ENCODE measurements at places on chromosomes 5 and 9.
A peak's percentile ranks its signal among the peaks of the same experiment; 100 is the strongest.

DNA sequence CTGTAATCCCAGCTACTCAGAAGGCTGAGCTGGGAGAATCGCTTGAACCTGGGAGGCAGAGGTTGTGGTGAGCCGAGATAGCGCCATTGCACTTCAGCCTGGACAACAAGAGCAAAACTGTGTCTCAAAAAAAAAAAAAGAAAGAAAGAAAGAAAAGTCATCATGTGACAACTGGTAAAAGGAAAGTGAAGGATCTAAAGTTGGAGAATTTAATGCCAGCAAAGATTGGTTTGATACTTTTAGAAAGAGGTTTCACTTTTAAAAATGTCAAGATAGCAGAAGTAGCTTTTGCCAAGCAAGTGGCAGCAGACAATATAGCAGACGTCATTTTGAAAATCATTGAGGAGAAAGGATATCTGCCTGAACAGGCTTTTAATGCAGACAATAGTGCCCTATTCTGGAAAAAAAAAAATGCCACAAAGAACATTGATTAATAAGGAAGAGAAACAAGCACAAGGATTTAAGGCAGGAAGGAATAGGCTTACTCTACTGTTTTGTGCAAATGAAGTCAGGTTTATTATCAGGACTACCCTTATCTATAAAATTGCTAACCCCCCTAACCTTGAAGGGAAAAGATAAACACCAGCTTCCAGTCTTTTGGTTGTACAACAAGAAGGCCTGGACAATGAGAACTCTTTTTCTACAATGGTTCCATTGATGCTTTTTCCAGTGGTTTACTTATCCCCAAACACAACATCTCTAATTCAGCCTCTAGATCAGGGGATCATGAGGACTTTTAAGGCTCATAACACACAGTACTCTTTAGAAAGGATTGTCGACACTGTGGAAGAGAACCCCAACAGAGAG is 12.0 kb downstream of the PKD2L2 start:
- no peak for DNase-seq

DNA sequence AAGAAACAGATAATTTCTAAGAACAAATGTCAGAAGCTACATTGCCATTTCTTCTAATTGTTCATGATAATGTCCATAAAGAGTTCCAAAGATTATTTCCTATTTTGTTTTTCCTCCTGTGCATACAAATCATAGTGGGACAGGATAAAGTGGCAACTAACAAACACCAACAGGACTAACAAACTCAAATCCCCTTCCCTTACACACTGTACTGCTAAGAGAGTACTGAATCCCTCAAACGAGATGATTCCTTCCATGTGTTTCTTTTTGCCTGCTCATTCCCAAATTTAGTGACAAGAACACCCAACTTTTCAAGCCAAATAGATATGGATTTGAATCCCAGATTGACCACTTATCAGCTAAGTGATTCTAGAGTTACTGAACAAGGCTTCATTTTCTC is 15.2 kb downstream of the STRBP start:
- no peak for DNase-seq

GRCh38 chr5:39064450-39064849 is 9.7 kb downstream of the RICTOR start:
- DNase-seq, result no peak

GRCh38 chr9:35258660-35259474 is 97.1 kb downstream of the UNC13B start:
- DNase-seq, result peak; percentile 63

GRCh38 chr9:27566118-27566517 is 7.2 kb downstream of the C9orf72 start:
- DNase-seq, result no peak

GRCh38 chr5:68251804-68252522 is 36.4 kb downstream of the PIK3R1 start:
- peak; percentile 51 for DNase-seq

- no peak for DNase-seq
These were observed 169.6 kb upstream of the ADRA1B start for GRCh38 chr5:159746707-159747106.

GRCh38 chr5:52876456-52876855 is 88.7 kb downstream of the ITGA1 start:
- no peak for DNase-seq

GRCh38 chr5:86757824-86758223 is 140.1 kb downstream of the COX7C start:
- no peak for DNase-seq

DNA sequence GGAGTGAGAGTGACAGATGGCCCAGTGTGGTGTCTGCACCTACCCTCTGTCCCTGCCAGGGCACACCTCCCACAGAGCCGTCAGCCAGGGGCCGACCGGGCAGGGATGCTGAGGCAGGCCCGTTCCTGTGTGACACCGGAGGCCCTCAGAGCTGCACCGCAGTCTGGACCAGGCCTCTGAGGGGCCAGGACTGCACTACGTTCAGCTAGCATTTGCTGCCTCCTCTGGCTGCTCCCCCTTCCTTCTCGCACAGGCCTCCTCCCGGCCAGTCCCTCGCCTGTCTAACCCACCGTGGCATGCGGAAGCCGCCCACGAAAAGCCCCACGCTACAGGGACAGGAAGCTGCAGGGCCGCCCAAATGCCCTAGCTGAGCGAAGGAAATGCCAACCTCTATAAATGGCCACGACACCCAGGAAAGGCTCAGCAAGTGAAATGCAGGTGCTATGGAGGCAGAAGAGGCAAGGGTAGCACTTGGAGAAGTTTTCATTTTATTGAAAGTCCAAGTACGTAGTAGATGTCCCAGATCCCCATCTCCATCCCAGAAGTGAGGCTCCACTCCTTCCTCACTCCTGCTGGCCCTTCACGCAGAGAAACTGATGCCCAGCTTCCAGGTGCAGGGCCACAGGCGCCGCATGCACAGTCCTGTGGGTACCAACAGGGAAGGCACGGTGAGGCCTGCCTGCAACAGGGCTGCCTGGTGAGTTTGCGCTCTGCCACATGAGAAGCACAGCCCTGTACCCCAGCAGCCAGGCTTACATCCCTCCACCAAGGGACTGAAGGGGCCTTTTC is 38.7 kb downstream of the MAPK9 start:
- no peak for DNase-seq

DNA sequence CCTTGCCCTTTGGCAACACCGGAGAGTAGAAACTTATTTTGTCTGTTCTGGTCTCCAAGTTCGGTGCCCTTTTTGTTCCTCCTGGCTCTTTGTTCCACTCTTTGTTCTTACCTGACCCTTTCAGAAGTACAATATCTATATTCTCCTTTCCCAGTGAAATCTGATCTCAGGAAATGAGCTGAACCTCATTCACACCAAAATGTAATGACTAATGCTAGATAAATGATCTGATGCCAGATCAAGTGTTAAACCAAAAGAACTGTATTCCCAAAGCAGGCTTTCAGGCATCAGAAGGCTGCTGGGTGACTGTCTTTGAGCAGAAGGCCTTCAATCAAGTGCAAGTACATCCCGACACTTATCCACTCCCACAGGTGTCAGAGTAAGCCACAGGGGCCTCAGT is 156.4 kb downstream of the SPOCK1 start:
- no peak for DNase-seq

- DNase-seq, result no peak
These were observed 653.6 kb upstream of the ITGA1 start for GRCh38 chr5:52134013-52134650.

- no peak for DNase-seq
These were observed 24.7 kb upstream of the RANBP6 start for GRCh38 chr9:6040077-6040476.

DNA sequence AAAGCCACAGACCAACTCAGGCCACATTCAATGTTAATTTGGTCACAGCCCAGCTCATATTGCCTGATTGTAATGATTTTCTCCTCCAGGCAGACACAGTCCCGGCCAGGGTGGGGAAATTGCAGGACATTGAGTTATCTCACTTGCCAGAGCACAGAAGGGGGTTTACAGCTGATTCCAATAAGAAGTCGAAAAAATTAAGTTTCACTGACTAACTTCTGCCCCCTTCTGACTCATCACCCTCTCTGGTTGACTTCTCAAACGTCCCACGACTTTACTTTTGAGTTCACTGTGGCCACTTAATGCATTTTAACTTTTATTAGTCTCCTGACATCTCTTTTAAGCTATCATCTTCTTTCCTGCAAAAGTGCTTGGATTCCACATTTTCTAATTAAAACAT is 321.4 kb upstream of the WWC1 start:
- no peak for DNase-seq

GRCh38 chr9:78515108-78515507 is 218.2 kb downstream of the PSAT1 start:
- no peak for DNase-seq

DNA sequence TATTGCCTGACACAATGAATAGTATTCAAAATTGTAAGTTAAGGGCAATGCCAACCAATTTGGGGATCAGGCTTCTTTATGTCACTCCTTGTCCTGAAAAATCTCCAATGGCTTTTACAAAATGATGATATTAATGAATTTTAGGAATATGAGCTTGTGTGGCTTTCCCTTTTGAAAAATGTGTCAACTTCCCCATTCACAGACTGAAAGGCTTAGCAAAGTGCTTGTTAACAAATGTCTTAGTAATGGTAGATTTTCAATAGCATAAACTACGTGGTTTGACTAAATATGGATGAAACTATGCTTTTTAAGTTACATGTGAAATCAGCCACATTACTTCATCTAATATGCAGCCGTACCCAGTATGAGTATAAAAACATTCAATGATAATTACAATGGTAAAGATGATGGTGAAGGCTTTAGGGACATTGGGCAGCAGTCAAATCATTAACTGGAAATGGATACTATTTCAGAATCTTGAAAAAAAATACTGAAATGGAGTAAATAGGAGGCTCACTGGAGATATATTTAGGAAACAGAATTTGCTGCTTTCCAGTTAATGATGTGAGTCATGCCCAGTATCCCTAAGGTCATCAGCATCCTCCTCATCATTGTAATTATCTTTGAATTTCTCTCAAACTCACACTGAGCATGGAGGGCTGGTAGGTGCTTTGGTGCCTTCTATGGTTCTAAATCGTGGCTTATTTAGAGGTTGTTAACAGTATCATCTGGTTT is 113.3 kb upstream of the ZNF608 start:
- no peak for DNase-seq

GRCh38 chr9:87497604-87498045 is at the start of gene DAPK1:
TSS of gene DAPK1 (plus strand) at chr9:87497867. CDS start at chr9:87499078, 1,211 bp downstream.
- no peak for DNase-seq

GRCh38 chr5:57887851-57888621 is 405.4 kb upstream of the ACTBL2 start:
- no peak for DNase-seq

- DNase-seq, result no peak
These were observed 60.2 kb downstream of the SMIM23 start for GRCh38 chr5:171845857-171846256.

DNA sequence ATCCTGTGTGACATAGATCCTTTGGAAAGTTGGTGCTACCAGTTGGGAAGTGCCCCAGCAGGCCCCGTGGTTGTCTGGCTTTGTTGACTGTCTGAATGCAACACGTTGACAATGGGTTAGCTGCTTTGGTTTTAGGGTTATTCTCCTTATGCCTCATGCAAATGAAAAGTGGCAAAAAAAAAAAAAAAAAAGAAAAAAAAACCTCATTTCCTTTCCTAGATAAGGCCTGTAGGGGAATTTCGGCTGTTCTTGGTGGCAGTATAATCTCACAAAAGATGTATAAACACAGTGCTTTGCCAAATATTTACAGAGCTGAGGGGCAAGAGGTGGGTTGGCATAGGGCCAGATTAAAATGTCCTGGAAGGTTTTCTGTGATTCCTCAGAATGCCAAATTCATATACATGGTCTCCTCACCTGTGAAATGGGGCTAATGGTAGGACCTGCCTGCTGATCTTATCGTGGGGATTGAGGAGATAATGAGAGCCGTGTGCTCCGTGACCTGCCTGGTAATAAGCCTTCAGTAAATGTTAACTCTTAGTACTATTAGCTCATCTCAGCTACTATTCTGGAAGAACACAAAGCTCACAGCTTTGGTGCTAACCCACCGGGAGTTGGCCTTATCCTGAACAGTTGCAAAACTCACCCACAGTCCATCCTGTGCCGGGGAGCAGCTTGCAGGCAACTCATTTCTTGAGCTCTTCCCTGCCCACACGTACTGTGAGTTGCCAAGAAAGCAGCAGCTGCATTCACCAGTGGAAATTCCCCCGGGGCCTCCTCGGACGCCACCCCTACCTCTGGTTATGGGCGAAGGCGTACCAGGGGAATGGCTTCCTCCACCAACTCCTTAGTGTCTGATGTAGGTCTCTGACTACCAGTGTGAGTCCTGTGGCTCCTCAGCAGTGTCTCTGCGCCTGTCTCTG is 220.3 kb downstream of the NR3C1 start:
- no peak for DNase-seq

DNA sequence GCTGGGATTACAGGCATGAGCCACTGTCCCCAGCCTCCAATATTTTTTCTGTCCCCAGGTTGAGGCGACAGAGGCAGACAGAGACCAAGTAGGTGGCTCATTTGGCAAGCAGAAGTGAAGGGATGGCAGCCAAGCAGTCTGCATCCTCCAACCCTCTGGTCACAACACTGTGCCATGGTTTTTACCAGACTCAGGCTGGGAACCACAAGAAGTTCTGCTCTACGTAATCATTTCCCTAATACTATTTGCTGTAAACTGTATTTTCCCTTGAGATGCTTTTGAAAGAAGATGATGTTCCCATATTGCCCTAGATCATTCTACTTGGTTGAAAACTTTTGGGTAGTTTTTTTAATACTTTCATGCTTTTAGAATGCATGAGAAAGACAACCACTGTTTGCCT is 40.5 kb downstream of the PTTG1 start:
- DNase-seq, result no peak

DNA sequence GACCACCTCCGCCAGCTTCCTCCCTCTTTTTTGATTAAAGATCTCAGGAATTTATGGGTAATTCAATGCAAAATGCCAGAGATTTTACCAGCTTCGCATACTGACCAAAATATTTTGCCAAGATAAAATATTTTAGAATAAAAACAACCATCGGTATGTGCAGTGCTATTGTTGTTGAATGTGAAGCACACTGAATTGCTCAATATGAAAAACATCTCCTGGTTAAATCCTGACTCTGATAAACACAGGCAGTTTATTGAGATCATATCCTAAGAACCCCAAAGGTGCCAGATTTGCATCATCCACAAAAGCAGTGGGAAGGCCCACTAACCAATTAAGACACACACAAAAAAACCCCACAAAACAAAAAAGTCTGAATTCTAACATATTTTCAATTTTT is 202.4 kb downstream of the GLIS3 start:
- DNase-seq, result no peak

GRCh38 chr9:113990975-113991471 is 87.1 kb downstream of the AMBP start:
- DNase-seq, result no peak

DNA sequence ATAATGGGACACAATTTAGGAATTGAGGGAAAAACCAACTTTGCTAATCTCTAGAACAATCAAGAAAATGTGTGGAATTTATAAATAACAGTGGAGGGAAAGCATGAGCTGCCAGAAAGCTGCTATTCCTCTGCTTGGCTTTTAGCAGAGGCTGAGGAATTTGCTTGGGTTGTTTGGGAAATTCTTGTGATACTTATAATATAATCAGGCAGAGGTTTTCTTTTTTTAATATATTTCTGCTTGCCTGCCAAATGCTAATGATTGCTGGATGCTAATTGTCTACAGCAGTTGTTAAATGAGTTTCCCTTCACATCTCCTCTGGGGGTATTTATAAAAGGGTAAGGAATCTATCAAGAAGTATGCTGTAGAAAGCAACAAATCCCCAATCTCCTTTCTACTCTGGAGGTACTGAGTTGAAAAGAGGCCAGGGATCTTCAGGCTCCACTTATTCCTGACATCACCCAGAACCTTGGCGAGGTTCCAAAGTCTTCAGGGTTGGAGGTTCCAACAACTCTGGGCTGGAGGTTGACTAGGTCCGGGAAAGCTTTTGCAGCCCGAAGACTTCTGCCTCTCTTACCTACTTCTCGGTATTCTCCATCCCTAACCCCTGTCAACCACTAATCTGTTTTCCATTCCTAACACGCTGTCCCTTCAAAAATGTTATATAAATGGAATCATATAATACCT is 60.4 kb upstream of the TMED7 start:
- DNase-seq, result no peak
